ENCODE measurements at places on chromosomes 1 and 21. TPM values are rescaled to one million over a fixed set of nuclear protein-coding genes. Genes with fewer than 3 reads are reported as not detected.

- no peak for DNase-seq
Observed at GRCh38 chr1:24795236-24795635, 50.0 kb downstream of the CLIC4 start.

GRCh38 chr21:42017022-42017421 lies 6.9 kb upstream of the ZBTB21 start:
- DNase-seq = no peak

DNA sequence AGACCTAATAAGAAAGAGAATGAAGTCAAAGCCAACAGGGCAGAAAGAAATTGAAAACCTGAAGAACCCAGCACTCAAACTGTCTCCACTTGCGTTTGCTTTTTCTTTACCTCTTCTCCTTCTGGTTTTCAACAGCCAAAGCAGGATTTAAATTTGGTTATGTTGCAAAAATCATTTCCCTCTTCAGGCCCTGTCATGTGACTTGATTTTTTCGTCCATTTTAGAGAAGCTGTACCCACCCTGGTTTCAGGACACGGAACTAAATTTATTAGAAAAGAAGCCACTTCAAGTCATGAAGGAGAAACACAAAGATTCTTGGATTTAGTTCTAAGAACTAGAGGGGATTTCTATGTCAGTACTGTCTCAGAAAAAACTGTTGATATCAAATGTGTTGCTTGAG lies 1.0 kb upstream of the SYNJ1 start:
- no peak for DNase-seq

Gene SYT6
- not detected for total RNA-seq

DNA sequence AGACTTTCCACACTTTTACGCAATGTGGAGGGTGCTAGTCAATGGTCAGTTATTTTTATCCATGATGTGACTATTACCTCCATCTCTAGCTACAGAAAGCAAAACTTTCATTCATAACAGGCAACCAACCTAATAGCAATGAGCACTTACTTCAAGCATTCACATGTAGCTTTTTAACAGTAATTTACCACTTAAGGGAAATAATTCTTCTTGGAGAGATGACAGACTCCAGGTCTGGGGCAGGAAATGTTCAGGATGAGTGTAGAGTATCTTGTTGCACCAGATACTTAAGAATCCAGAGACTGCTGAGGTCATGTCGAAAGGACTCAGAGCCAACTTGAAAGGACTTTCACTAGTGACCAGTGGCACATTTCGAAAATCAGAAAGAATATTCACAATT lies 347.6 kb downstream of the CHRM3 start:
- no peak for DNase-seq

GRCh38 chr1:199096591-199096990 lies 457.8 kb downstream of the PTPRC start:
- DNase-seq = no peak

GRCh38 chr1:230300322-230301301 lies 125.5 kb downstream of the PGBD5 start:
- no peak for DNase-seq
